ENCODE measurements at places on chromosomes 3 and 15. TPM values are rescaled to one million over a fixed set of nuclear protein-coding genes. Genes with fewer than 3 reads are reported as not detected.

DNA sequence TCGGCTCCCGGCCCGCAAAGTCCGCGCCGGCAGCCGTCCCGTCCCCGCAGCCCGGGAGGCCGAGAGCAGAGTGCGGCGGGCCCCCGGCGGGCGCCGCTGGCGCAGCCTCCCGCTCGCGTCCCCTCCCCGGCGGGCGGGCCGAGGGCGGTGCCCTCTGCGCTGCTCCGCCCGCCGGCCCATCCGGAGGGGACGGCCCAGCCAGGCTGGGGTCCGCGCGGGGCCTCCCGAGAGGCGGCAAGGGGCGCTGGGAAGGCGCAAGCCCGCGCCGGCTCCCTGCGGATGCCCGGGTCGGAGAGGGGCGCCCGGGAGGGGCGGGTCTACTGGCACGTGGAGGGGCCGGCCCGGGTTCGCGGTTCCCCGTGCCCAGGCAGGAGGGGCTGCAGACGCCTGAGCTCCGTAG, at the start of the genes CLCN2 and POLR2H:
Gene CLCN2 (minus strand): TSS at position 74 of the 400 bp plus-strand sequence. CDS start 126 bp downstream, outside the sequence.
Gene POLR2H (plus strand): TSS at position 179 of the 400 bp plus-strand sequence. CDS start 1,783 bp downstream, outside the sequence.
- DNase-seq, result peak; percentile 62
- H3K27me3 ChIP-seq, result no peaks in the 10 kb centered on the region
- peaks cover 11% of the 10 kb centered on the region for H3K36me3 ChIP-seq
- peak within 1 kb of the TSS; percentile 76 for H3K4me3 ChIP-seq

DNA sequence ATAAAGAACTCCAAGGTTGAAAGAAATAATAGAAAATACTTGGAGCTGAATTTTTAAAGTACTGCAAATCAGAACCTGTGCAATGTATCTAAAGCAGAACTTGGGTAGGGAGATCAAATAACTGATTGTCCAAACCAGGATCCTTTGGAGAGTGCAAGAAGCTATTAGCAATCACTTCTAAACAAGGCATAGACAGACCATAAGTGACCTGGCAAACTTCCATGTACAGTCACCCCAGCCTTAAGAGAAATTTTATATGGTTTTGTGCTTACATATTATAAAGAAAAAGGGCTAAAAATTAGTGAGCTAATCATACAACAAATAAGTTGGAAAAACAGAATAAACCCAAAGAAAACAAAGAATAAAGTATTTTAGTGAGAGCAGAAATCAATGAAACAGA, 35.2 kb downstream of the ETV5 start:
- H3K36me3 ChIP-seq, result peaks cover 39% of the 10 kb centered on the region
- no peaks in the 10 kb centered on the region for H3K27me3 ChIP-seq
- no peak overlapping the region for H3K27ac ChIP-seq
- H3K4me3 ChIP-seq, result no peak overlapping the region
- no peak for DNase-seq

GRCh38 chr3:144770915-144771351, 799.3 kb downstream of the DIPK2A start:
- no peak overlapping the region for H3K27ac ChIP-seq
- no peaks in the 10 kb centered on the region for H3K27me3 ChIP-seq
- no peaks in the 10 kb centered on the region for H3K36me3 ChIP-seq
- H3K4me3 ChIP-seq, result no peak overlapping the region

DNA sequence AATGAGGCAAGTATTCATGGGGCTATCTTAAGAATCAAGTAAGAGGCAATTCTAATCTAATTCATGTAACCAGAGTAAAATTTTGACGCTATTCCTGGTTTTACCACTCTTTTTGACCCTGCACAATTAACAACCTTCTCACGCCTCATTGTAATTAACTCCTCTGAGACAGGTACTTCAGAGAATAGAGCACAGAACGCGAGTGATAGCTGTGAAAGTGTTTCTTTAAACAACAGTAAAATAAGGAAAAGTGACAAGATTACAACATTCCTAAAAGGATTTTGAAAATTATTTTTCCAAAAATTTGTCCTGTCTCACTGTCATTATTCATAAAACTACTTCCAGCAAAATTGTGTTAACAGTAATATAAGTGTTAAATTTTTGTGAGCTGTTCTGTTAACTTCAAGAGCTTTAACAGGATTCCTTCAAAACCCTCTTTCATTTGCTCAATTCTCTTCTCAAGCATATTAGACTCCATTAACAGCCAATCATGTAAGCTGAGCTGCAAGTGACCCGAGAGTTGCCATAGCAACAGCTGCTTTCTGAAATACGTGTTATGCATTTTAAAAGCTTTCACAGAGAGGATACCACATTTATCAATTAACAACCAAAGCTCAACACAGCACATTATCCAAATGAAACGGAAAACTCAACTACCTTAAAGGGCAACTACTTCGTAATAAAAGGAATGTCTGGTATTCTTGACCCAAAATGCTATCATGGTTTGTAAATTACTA, 93.1 kb downstream of the STAG1 start:
- H3K36me3 ChIP-seq, result no peaks in the 10 kb centered on the region
- no peak overlapping the region for H3K4me3 ChIP-seq
- DNase-seq, result peak; percentile 53
- peaks cover 7% of the 10 kb centered on the region for H3K4me1 ChIP-seq

GRCh38 chr15:83115831-83116565, 8.6 kb downstream of the TM6SF1 start:
- no peaks in the 10 kb centered on the region for H3K36me3 ChIP-seq
- no peaks in the 10 kb centered on the region for H3K27me3 ChIP-seq
- no peak overlapping the region for H3K27ac ChIP-seq
- H3K4me1 ChIP-seq, result no peaks in the 10 kb centered on the region

GRCh38 chr3:179642871-179643270, 10.0 kb upstream of the USP13 start:
- H3K27me3 ChIP-seq, result no peaks in the 10 kb centered on the region
- no peak overlapping the region for H3K27ac ChIP-seq
- no peaks in the 10 kb centered on the region for H3K4me1 ChIP-seq
- H3K4me3 ChIP-seq, result no peak overlapping the region
- no peaks in the 10 kb centered on the region for H3K36me3 ChIP-seq

DNA sequence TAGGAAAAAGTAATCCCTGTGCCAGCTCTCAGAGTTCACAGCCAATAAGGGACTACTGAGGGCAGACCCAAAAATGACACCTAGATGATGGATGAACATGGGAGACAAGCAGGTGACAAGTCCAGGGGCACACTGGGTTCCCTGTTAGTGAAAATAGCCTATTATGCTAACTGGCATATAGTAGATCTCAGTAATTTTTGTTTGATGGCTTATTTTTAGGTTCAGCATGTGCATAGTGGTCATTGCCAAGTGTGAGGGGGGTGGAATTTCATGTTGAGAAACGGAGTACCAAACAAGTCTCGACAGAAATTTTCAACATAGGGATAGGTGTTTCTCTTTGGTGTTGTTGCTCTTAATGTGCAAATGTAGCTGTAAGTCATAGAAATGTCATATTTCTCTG, 6.4 kb upstream of the ITGB5 start:
- no peak overlapping the region for H3K4me3 ChIP-seq
- no peak for DNase-seq
- H3K27ac ChIP-seq, result no peak overlapping the region
- H3K27me3 ChIP-seq, result no peaks in the 10 kb centered on the region
- H3K4me1 ChIP-seq, result peaks cover 12% of the 10 kb centered on the region

DNA sequence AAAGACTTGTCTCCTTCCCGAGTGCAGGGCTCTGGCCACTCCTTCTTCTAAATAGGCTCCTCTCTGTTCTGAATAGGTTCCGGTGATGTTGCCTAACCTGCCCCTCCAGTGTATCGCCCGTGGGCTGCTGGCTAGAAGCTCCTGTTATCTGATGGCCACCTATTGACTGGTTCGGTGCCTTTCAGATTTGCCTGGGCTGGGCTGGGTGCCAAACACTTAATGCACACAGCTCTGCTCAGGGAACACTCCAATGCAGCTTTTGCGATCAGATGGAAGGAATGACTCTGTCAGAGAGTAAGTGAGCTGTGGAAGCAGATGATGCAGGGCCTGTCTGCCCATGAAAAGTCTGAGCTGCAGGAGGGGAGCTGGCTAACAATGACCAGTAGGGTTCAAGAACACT, 112.9 kb downstream of the CORO2B start:
- no peak overlapping the region for H3K27ac ChIP-seq
- 0 out of 2 replicates have a peak, but pooled peaks cover 3% of the 10 kb centered on the region for H3K27me3 ChIP-seq
- DNase-seq, result peak; percentile 33
- H3K36me3 ChIP-seq, result no peaks in the 10 kb centered on the region
- H3K4me3 ChIP-seq, result no peak overlapping the region

- H3K36me3 ChIP-seq, result no peaks in the 10 kb centered on the region
- no peaks in the 10 kb centered on the region for H3K27me3 ChIP-seq
- H3K27ac ChIP-seq, result no peak overlapping the region
- no peak for DNase-seq
These were observed 27.1 kb upstream of the GALNT15 start for GRCh38 chr3:16147220-16147994.

- no peaks in the 10 kb centered on the region for H3K4me1 ChIP-seq
- no peak for DNase-seq
- no peaks in the 10 kb centered on the region for H3K27me3 ChIP-seq
- no peaks in the 10 kb centered on the region for H3K36me3 ChIP-seq
- no peak overlapping the region for H3K4me3 ChIP-seq
- no peak overlapping the region for H3K27ac ChIP-seq
These were observed 60.4 kb upstream of the SLITRK3 start for GRCh38 chr3:165256554-165257065.

DNA sequence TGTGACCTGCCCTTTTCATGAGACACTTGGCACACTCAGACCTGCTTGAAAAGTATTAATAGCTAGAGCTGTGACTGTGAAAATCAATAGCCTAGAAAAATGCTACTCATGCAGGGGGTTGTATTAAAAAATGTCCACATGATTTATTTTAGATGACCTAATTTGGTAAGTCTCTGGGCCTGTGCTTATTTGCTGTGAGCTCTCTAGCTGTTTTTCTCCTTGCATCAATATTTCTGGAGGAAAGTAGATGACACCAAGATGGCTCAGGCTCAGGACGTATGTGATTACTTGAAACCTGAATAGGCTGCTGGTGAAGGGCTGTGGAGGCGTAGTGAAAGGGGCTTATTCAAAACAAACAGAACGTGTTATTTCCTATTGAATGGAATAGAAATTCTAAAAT, 29.5 kb downstream of the KCNAB1 start:
- H3K4me1 ChIP-seq, result no peaks in the 10 kb centered on the region
- H3K36me3 ChIP-seq, result no peaks in the 10 kb centered on the region
- no peak overlapping the region for H3K4me3 ChIP-seq
- no peaks in the 10 kb centered on the region for H3K27me3 ChIP-seq
- no peak overlapping the region for H3K27ac ChIP-seq
- no peak for DNase-seq

DNA sequence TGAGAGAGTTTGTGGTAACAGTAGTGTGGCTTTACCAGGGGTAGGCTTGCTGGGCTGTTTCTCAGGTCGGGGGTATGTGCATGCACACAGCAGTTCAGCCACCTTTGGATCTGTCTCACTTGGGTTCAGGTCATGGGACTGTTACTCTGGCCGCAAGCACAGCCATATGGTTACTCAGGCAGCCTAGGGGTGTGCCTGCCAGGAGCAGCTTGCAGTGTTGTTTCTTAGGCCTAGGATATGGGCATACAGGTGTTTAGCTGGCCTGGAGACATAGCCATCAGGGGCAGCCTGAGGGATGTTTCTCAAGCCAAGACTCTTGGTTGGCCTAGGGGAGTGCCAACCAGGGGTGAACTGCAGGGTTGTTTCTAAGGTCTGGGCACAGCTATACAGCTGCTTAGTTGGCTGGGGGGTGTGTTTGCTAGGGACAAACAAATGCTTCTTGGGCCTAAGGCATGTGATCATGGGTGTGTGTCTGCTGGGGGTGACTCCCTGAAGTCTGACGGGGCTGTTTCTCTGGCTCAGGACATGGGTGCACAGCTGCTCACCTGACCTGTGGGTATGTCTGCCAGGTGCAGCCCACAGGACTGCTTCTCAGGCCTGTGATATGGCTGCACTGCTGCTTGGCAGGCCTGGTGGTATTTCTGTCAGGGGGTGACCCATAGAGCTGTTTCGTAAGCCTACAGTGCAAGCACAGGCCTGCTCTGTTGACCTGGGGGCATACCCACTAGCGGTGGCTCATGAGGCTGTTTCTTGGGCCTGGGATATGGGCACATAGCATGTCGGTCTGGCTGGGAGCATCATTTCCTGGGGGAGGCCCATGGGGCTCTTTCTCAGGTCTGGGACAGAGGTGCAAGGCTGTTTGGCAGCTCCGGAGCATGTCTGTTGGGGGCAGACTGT, 168.0 kb upstream of the THRB start:
- H3K27ac ChIP-seq, result no peak overlapping the region
- H3K4me3 ChIP-seq, result no peak overlapping the region
- no peak for DNase-seq
- H3K4me1 ChIP-seq, result no peaks in the 10 kb centered on the region
- no peaks in the 10 kb centered on the region for H3K27me3 ChIP-seq

DNA sequence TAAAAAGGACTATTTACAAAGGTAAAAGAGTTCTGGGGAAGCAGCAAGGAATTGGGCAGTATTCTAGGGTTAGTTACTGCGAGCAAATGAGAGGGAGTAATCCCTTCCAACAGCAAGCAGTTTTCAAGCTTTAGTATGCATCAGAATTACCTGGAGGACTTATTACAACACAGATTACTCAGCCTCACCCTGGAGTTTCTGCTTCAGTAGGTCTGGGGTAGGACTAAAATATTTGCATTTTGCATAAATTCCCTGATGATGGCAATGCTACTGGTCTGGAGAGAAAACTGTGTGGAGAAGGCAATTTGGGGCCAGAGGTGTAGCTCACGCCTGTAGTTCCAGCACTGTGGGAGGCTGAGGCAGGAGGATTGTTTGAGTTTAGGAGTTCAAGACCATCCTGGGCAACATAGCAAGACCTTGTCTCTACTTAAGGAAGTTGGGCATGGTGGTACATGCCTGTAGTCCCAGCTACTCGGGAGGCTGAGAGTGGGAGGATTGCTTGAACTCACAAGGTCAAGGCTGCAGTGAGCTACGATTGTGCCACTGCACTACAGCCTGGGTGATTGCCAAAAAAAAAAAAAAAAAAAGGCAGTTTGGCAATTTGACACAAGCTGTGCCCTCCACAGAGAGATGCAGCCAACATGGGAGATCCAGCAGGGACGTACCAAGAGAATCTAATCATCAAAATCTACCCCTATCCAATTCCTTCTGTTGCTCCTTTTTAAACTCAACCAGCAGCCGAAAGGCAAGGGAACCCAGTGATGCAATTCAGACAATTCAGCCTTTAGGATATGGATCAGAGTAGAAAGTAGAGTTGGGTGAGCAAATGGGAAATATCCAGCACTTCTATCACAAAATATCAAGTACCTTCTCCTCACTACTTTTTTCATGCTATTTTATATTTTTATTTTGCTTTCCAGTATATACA, 27.1 kb upstream of the AP4E1 start:
- H3K4me1 ChIP-seq, result no peaks in the 10 kb centered on the region
- H3K4me3 ChIP-seq, result no peak overlapping the region
- no peak for DNase-seq
- no peak overlapping the region for H3K27ac ChIP-seq
- H3K27me3 ChIP-seq, result no peaks in the 10 kb centered on the region

Gene FXR1
- 281 TPM for total RNA-seq

Gene MST1
- total RNA-seq, result 0.84 TPM

Gene FBXW12
- 0.30 TPM for total RNA-seq

Gene GRM7
- total RNA-seq, result not detected

Gene GABRB3
- 5.2 TPM for total RNA-seq
